Activated T-helper 1 cell treated with anti-CD3 and anti-CD28 coated beads, Interleukin-2, amount 50 U/mL, for 16 hours (primary cell): ENCODE measurements at places on chromosomes 3 and 15.

DNA sequence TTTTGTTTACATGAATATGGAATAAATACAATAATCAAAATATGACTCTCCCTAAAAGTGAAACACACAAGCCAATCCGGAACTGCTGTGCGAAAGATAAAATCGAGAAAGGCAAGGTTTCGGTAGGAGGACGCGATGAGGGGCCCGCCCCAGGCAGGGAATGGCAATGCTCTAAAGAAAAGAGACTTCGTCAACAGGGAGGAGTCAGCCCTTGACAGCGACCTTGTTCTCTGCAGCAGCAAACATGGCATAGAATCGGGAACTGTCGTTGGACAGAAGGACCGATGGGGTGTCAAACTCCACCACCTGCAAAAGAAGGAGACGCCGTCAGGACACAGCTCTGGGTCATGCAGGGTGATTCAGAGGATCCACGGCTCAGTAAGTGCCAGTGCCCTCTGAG is 36.4 kb upstream of the PARL start:
- DNase-seq, result no peak

DNA sequence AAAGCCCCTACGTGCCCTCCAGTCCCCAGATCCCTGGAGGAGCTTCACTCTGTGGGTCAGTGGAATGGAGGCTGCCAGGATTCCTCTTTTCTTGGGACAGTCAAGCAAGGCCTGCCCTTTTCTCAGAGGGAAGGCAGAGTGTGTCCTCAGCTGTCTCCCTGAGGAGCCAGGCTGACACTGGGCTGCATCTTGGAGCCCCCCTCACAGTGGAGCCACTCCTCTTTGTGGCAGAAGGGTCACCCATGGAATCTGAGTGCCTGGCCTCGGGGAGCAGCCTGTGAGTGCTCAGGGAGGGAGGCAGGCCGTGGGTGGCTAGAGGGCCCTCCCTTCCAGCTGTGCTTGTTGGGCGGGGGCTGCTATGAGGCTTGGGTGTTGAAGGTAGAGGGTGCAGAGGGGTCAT is 41.2 kb downstream of the BOC start:
- no peak for DNase-seq

DNA sequence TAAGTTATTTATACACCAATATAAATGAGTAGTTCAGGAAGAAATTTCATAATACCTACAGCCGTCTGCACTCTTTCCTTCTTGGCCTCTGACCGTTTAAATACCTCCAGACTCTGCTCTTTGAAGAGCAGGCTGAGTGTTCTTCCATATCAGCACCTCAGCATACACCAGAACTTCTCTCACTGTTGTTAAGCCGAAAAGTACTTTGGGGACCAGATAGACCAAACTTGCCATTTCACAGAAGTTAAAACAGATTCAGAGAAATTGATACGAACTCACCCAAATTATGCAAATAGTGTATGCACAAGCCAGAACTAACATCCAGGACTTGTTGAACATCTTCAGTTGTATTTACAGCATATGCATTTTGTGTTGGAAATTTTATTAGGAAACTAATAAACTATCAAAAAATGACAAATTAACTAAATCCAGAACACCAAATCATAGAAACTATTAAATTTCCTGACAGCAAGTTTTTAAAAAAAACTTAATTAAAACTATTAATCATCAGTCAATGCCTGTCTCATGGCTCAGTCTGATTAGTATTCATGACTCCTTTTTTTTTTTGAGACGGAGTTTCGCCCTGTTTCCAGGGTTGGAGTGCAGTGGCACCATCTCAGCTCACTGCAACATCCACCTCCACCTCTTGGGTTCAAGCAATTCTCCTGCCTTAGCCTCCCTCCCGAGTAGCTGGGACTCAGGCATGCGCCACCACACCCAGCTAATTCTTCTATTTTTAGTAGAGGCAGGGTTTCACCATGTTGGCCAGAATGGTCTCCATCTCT is 24.1 kb downstream of the CGGBP1 start:
- no peak for DNase-seq

DNA sequence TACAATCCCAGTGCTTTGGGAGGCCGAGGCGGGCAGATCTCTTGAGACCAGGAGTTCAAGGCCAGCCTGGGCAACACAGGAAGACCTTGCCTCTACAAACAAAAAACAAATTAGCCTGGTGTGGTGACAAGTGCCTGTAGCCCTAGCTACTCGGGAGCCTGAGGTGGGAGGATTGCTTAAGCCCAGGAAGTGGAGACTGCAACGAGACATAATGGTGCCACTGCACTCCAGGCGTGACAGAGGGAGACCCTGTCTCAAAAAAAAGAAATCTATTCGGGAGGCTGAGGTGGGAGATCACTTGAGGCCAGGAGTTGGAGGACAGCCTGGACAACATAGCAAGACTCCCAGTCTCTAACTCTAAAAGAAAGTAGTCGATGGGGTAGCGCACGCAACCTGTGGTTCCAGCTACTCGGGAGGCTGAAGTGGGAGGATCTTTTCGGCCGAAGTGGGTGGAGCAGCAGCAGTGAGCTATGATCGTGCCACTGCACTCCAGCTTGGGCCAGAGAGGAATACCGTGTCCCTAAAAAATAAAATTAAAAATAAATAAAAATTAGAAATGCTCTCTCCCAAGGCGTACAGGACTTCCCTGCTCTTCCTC is 775 bp downstream of the C3orf33 start:
- no peak for DNase-seq

DNA sequence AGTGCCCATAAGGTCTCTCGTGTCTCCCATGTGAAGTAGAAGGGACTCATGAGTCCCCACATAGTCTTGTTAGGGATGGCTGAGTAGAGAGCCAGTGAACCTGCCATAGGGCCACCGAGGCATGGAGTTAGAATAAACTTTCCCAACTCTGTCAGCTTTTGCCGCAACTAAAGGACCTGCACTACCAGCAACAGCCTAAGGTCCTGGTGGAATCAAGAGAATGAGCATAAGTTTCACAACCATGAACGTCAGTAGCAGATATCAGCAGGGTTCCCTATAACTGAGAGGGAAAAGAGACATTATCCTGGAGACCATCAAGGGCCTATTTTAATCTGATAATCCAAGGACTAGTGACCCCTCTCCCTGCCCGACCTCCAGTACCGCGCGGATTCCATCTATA is 60.3 kb upstream of the FNDC3B start:
- DNase-seq, result no peak

- no peak for DNase-seq
Observed at GRCh38 chr3:77362936-77363335, 323.0 kb downstream of the ROBO2 start.

- no peak for DNase-seq
Observed at GRCh38 chr3:124361566-124361965, 368.7 kb upstream of the UMPS start.

DNA sequence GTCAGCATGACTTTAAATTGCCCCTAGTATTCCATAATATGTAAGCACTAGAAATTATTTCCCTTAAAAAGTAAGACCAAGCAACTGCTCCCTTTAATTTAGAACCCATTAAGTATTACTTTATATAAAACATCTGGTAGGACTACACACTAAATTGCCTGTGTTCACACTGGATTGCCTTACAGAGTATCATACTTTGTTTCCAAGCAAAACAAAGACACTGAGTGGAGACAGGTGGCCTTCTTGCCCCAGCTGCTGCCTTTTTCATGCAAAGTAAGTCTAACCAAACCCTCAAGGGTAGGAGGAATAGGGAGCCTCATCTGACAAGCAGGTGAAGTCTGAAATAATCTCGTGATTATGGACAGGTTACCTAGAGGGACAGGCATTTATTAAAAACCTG is 87.3 kb downstream of the PEX5L start:
- no peak for DNase-seq

DNA sequence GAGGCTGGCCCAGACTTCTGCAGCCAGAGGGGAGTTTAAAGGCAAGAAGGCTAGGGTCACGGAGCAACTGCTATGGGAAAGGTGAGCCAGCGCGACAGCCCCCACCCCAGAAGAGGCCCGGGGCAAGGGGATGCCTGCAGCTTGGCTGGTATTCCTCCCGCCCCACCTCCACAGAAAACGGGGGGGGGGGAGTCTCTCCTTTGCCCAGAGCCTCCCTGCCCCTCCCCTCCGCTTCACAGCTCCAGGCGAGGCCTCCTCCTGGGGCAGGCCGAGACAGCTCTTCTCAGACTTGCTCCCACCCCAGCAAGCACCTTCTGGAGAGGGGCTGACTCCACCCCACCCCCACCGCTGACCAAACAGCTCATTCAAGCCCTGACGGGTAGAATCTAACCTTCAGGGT is 13.4 kb downstream of the ANP32A start:
- no peak for DNase-seq

GRCh38 chr3:100856821-100857220 is 136.4 kb downstream of the ABI3BP start:
- no peak for DNase-seq

GRCh38 chr15:69532066-69532465 is 79.4 kb downstream of the RPLP1 start:
- DNase-seq, result no peak

DNA sequence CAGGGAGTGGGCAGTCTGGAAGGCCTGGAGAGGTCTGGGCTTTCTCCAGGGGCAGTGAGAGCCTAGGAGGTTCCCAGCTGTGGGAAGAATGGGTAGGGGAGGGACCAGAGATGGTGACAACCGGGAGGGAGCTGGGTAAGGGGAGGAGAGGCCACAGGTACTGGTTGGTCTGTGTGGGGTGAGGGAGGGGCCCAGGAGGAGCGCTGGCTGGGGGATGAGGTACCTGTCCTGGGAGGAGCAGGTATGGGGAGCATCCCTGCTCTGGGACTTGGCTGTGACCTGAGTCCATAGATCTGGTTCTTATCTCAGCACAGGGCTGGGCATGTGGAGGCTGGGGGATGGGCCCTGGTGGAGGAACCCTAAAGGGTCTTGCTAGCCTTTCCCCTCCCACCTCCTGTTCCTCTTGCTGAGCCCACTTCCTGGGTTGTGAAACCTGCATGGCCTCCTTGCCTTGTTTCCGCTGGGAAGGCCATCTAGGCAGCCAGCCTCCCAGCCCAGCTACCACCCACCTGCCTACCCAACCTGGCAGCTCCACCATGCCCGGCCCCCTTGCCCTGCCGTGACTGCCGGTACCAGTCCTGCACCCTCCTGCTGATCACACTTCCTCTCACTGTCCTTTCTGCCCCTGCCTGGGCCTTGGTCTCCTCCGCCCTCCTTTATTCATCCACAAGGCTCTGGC is 11.0 kb downstream of the PRKCD start:
- DNase-seq, result no peak

DNA sequence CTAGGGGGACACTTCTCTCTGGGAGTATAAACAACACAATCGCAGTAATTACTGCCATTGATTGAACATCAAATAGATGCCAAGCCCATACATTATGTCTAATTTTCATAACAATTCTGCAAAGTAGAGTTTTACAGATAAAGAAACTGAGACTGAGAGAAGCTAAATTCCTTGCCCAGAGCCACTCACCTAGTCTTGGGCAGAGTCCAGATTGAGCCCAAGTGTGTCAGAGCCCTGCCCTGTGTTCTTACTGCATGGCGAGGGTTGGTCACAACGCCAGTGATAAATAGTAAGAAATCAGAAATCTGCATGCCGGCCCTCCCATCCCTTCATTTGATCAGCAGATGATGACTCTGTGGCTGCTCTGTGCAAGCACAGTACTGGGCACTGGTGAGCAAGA is 106.3 kb downstream of the C3orf70 start:
- DNase-seq, result no peak

DNA sequence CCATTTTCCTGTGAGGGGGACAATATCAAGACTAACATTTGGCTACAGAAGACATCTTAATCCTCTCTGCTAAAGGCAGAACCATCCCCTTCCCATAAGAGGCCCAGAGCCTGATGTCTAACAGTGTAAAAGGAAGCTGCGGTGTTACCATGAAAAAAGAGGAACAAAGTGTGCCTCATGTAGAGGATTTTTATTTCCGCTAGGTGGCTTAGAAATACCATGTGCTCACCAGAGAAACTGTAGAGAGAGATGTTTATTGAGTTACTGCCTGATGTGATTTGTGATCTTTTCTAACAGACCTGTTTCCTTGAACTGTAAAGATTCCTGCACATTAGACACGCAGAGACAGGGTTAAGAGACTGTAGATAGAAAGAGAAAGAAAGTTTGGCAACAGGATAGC is 22.0 kb downstream of the OR5H15 start:
- DNase-seq, result no peak

- DNase-seq, result no peak
Observed at GRCh38 chr3:46876313-46877300, 914 bp upstream of the PTH1R start.

DNA sequence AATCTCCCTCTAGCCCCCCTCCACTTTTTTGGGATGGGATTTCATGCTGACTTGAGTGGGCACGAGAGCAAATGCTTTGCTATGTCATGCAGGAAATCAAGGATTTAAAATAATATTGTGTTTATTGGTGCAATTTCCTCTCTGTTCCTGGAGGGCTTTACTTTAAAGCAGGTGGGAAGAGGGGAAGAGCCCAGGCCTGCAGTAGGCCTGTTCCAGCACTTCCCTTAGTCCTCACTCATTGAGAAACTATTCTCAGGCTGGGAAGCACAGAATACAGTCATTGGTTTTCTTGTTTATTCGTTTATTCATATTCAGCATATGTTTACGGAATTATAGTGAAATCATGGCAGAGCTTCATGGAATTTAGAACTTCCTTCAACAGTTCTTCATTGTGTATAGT is 41.7 kb upstream of the SPSB4 start:
- DNase-seq, result no peak

DNA sequence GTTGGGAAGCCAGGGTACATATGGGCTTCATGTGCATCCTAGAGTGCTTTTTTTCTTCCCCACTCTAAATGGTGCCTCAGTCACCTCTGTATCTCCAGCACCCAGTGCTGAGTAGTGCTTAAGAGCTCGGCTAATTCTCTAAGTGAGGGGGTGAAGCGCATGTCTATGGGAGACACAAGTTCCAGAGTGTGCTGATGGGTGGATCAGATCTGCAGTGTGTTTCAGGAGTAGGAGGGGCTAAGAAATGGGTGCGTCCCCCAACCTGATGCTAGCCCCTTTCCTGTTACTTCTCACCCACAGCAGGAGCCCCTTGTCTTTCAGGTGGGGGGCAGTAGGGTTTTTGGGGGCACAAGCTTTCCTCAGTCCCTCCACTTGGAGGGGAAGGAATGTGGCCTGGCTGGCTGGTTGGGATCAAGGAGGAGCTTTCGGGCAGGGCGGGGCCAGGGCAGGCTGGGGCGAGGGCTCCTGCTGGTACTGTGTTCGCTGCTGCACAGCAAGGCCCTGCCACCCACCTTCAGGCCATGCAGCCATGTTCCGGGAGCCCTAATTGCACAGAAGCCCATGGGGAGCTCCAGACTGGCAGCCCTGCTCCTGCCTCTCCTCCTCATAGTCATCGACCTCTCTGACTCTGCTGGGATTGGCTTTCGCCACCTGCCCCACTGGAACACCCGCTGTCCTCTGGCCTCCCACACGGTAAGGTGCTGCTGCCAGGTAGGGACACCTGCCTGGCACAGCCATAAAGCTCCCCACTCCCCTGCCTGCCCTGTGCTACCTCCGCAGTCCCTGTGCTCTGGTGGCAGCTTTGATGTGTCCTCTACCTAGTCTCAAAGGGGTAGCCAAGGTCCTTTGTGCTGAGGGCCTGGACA is at the start of gene IL17RE:
TSS of gene IL17RE (plus strand) at position 477 of the 866 bp plus-strand sequence. CDS start at position 562, 85 bp downstream.
- no peak for DNase-seq

DNA sequence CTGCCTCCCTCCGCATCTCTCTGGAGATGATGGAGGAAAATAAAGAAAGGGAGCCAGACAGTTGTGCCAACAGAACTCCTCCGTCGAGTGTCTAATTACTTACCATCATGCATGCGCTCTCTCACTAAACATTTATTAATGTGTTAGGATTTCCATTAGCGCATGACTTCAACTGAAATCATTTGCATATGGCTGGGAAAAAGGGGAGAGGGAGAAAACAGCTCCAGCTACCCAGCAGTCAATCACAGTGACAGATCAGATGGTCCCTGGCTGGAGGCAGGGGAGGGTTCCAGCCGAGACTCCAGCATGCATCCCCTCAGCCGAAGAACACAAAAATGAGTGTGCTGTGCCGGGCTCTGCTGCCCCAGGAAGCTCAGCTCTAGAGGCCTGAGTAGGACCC is 6.8 kb upstream of the RHO start:
- no peak for DNase-seq
